Liver (tissue), 10 donors: ENCODE measurements at places on chromosomes 12 and 14. TPM values are rescaled to one million over a fixed set of nuclear protein-coding genes. Genes with fewer than 3 reads are reported as not detected.

- no peak overlapping the region for H3K27ac ChIP-seq
- H3K4me1 ChIP-seq = peaks cover 3% of the 10 kb centered on the region
- no peaks in the 10 kb centered on the region for H3K36me3 ChIP-seq
- no peak for DNase-seq
- no peak overlapping the region for H3K4me3 ChIP-seq
- H3K27me3 ChIP-seq = no peaks in the 10 kb centered on the region
Observed at GRCh38 chr12:47026291-47026690, 53.1 kb upstream of the PCED1B start.

KRT77 gene
- not detected for total RNA-seq

EMP1 gene
- total RNA-seq = 2.1 TPM

GRCh38 chr14:69460093-69460701, 24.3 kb upstream of the PLEKHD1 start:
- no peak overlapping the region for H3K4me3 ChIP-seq
- peaks cover 30% of the 10 kb centered on the region for H3K36me3 ChIP-seq
- DNase-seq = peak; percentile 49
- no peaks in the 10 kb centered on the region for H3K27me3 ChIP-seq
- no peaks in the 10 kb centered on the region for H3K4me1 ChIP-seq

GRCh38 chr14:68486809-68487208, 306.1 kb downstream of the ZFP36L1 start:
- H3K27me3 ChIP-seq = no peaks in the 10 kb centered on the region
- no peak for DNase-seq
- no peaks in the 10 kb centered on the region for H3K36me3 ChIP-seq
- H3K4me3 ChIP-seq = no peak overlapping the region
- H3K27ac ChIP-seq = peak overlapping the region; percentile 68

TPPP2 gene
- 1.6 TPM for total RNA-seq

- peak; percentile 83 for DNase-seq
- peak overlapping the region; percentile 92 for H3K27ac ChIP-seq
- no peaks in the 10 kb centered on the region for H3K36me3 ChIP-seq
Observed at GRCh38 chr12:6363330-6364043, 11.9 kb downstream of the SCNN1A start.

GRCh38 chr12:52551216-52551865, 1.6 kb downstream of the KRT71 start:
- no peak for DNase-seq
- H3K4me1 ChIP-seq = no peaks in the 10 kb centered on the region

CCDC92 gene
- 6.0 TPM for total RNA-seq

DNA sequence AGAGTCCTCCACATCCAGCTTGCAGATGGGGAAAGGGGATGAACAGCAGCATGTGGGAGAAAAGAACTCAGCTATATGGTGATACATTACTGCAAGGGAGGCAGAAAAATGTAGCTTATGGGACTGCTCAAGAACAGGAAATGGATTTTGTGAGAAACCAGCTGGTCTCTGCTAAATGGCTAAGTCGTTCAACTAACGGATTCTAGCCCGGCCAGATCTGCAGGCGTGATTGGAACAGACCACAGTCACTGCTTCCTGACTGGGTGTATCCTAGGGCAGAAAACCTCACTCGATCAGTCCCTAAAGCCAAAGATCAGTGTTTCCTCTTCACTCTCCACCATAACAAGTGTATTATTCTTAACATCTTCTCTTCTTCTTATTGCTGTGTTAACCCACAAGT, 8.1 kb upstream of the PTGDR start:
- H3K36me3 ChIP-seq = no peaks in the 10 kb centered on the region
- no peak overlapping the region for H3K4me3 ChIP-seq
- no peaks in the 10 kb centered on the region for H3K4me1 ChIP-seq
- H3K27me3 ChIP-seq = no peaks in the 10 kb centered on the region
- no peak overlapping the region for H3K27ac ChIP-seq

GRCh38 chr14:91716999-91717398, 14.9 kb downstream of the CATSPERB start:
- no peak overlapping the region for H3K27ac ChIP-seq
- no peaks in the 10 kb centered on the region for H3K4me1 ChIP-seq
- no peak overlapping the region for H3K4me3 ChIP-seq
- DNase-seq = no peak
- H3K27me3 ChIP-seq = no peaks in the 10 kb centered on the region
- no peaks in the 10 kb centered on the region for H3K36me3 ChIP-seq

DYRK4 gene
- 12.0 TPM for total RNA-seq

DNA sequence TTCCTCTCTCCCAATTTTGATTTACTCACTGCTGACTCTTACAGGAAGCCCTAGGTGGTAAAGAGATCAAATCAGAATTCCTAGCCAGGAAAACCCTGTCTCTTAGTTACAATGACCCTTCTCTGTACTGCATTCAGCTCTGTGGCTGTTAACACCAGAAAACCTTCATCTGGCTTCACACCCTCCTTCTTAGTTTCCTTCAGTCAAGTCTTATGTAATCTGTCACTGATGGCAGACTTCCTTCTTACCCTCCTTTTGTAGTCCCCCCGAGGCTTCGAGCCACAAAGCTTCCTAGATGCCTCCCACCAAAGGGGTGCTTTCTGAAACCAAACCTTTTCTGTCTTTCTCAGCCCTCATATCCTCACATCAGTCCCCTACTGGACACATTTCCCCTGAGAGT, 16.5 kb downstream of the NGDN start:
- DNase-seq = no peak
- no peak overlapping the region for H3K27ac ChIP-seq
- no peaks in the 10 kb centered on the region for H3K36me3 ChIP-seq

IGF1 gene
- 0.61 TPM for total RNA-seq

GRCh38 chr12:93813186-93813585, 136.0 kb downstream of the CRADD start:
- no peaks in the 10 kb centered on the region for H3K27me3 ChIP-seq
- peaks cover 37% of the 10 kb centered on the region for H3K4me1 ChIP-seq
- H3K36me3 ChIP-seq = no peaks in the 10 kb centered on the region
- H3K4me3 ChIP-seq = no peak overlapping the region
- peak overlapping the region; percentile 91 for H3K27ac ChIP-seq

CLEC7A gene
- total RNA-seq = 7.0 TPM

PLEKHH1 gene
- total RNA-seq = 1.3 TPM
